Stimulated activated CD8-positive, alpha-beta memory T cell treated with anti-CD3 and anti-CD28 coated beads, Interleukin-4, amount 100 ng/mL, for 24 hours (primary cell): ENCODE measurements at places on chromosomes 3 and 15.

- no peak for DNase-seq
Measured at GRCh38 chr3:37825744-37826400, 35.8 kb upstream of the CTDSPL start.

DNA sequence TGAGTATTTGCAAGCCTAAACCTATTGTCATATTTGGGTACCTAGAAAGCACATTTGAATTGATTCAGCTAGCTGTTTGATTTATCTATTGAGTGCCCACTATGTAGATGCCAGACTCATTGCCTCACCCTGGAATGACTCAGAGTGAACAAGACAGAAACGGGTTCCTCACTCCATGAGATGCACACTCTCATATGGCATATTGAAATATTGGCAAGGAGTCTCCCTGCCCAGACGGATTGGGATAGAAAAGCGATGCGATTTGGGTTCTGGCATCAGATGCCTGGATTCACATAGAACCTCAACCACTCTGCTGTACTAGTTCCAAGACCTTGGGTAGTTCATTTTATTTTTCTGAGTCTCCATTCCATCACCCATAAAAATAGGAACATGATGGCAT lies 22.5 kb downstream of the LRRN1 start:
- DNase-seq: no peak

- no peak for DNase-seq
Measured at GRCh38 chr3:147387291-147387884, 19.0 kb downstream of the ZIC4 start.

DNA sequence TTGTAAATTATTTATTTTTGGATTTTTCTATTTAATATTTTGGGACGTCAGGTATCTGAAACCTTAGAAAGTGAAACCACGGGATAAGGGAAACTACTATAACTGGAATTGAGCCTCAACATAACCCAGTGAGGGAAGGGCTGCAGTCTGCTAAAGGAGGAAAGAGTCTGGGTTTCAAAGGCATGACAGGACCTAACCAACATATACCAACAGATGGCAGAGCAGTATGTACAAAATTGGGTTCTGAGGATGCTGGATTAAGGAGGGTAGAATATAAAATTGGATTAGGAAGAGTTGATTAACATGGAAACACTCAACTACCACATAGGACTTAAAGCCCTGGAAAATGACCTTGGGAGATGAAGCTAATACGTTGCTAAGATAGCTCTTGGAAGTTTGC lies 603.5 kb downstream of the MECOM start:
- DNase-seq: no peak

- no peak for DNase-seq
Measured at GRCh38 chr15:59268852-59269407, 62.3 kb downstream of the LDHAL6B start.

GRCh38 chr15:45641374-45641781 lies 6.5 kb downstream of the SQOR start:
- DNase-seq: no peak

- DNase-seq: no peak
Measured at GRCh38 chr3:187002915-187003314, 72.6 kb downstream of the ST6GAL1 start.

- no peak for DNase-seq
Measured at GRCh38 chr3:134863915-134864314, 68.9 kb downstream of the EPHB1 start.

GRCh38 chr15:60391722-60392315 lies 6.0 kb downstream of the ANXA2 start:
- no peak for DNase-seq

- no peak for DNase-seq
Measured at GRCh38 chr3:101204246-101204645, 116.1 kb downstream of the IMPG2 start.

GRCh38 chr3:19632099-19633074 lies 301.6 kb downstream of the EFHB start:
- no peak for DNase-seq

DNA sequence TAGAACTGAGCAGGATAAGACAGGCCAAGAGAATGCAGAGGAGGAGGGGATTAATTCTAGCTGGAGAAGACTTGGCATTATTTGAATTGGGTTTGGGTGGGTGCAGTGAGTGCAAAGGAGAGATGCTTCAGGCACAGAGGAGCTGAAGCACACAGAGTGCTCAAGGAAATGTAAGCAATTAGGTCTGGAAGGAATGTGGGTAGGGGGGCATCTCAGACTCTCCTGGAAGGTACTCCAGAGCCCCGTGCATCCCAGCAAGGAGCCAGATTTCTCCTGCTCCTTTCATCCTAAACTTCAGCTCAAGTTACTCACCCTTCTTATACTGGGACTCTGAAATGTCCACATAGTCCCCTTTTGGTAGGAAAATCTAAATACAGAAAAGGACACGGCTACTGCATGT lies 143.6 kb upstream of the PFN2 start:
- DNase-seq: no peak

GRCh38 chr15:50307799-50308198 lies 42.3 kb upstream of the HDC start:
- DNase-seq: no peak

- no peak for DNase-seq
Measured at GRCh38 chr15:67931861-67932260, 92.0 kb upstream of the RNU6-1 start.

- no peak for DNase-seq
Measured at GRCh38 chr3:67858492-67858891, 204.1 kb upstream of the SUCLG2 start.

DNA sequence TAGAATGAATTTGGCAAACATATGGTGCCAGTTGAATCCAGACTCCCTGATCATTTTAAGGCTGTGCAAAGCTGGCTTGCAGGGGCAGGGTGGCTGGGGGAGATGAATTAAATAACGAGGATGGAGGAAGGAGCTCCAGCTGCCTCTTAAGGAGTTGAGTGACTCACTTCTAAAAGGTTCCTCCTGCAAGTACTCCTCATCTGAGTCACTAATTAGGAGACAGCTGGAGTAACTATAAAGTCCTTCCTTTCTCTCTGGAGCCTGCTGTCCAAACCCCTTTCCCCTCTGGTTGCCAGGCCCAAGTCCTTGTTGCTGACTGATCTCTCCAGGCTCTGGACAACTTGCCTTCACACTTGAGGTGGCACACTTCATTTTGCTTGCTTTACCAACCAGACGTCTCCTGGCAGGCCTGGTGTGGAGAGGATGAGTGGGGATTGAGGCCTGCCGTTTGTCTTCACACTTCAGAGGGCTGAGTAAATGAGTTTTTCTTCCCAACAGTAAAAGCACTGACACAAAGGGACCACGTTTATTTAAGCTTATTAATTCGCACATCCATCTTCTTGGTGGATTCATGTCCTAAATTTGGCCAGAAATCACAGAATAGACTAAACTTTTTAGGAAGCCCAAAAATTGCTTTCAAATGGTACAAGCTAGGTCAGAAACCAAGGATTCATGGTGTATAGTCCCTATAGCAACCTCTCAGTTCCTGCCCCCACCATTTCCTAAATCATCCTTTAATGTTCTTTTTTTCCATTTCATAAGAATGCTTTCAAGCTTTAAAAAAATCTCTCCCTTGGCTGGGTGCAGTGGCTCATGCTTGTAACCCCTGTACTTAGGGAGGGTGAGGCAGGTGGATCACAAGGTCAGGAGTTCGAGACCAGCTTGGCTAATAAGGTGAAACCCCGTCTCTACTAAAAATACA lies 90.5 kb upstream of the MYRIP start:
- no peak for DNase-seq

DNA sequence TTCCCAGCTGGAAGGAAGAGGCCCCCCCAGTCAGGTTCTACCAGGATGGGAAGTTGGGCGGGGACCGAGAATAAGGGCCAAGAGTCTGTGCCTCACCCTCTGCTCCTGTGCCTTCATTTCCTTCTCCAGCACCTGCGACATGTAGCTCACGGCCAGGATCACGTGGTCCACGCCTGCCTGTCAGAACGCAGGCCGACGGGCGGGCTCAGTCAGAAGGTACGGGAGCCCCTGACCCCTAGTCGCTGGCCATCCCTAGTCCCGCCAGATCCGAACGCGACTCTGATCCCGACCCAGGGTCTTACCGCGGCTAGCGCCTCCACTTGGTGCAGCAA lies 489 bp downstream of the GMPPB start:
- peak; percentile 33 for DNase-seq

DNA sequence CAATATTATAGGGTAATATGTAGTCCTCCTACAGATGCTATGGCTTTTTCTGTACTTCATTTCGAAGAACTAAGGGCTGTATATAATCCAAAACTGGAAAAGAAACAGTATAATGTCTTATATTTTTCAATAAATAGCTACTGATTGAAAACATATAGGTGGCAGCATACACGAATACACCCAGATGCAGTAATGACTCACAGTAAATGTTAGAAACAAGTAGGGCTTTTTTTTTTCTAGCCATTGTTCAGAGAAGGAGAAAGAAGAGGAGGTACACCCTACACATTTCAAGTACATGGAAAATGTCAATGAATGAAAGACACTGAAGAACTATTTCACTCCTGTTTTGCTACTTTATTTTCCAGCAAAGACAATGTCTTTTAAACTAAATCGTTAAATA lies 9.4 kb downstream of the DAZL start:
- DNase-seq: no peak

DNA sequence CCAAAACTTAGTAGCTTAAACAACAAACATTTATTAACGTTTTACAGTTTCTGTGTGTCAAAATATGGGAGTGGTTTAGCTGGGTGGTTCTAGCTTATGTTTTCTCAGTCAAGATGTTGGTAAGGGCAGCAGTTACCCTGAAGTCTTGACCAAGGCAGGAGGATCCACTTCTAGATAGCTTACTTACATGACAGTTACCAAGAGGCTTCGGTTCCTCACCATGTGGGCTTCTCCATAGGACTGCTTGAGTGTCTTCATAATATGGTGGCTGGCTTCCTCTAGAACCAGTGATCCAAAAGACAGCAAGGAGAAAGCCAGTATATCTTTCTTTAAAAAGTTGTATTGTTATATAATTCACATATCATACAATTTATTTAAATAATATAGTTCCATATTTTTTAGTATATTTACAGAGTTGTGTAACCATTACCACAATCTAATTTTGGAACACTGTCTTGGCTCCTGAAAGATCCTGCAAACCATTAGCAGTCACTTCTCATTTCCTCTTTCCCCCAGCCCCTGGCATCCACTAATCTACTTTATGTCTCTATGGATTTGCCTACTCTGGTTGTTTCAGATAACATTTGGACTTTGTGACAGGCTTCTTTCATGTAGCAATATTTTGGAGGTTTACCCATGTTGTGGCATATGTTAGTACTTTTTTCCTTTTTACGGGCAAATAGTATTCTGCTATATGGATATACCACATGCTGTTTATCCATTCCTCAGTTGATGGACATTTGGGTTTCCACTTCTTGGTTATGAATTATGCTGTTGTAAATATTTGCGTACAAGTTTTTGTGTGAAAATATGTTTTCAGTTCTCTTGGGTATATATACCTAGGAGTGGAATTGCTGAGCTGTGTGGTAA lies 33.3 kb downstream of the MAPK6 start:
- DNase-seq: no peak

DNA sequence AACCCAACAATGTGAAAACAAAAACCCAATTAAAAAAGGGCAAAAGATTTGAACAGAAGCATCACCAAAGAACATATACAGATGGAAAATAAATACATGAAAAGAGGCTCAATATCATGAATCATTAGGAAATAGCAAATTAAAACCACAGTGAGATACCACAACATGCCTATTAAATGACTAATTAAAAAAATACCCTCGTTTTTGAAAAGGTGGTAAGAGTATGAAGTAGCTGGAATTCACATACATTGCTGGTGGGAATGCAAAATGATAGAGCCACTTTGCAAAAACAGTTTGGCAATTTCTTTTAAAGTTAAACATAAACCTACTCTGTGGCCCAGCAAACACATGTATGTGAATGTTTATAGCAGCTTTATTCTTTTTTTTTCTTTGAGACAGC lies 75.8 kb downstream of the B3GNT5 start:
- no peak for DNase-seq

DNA sequence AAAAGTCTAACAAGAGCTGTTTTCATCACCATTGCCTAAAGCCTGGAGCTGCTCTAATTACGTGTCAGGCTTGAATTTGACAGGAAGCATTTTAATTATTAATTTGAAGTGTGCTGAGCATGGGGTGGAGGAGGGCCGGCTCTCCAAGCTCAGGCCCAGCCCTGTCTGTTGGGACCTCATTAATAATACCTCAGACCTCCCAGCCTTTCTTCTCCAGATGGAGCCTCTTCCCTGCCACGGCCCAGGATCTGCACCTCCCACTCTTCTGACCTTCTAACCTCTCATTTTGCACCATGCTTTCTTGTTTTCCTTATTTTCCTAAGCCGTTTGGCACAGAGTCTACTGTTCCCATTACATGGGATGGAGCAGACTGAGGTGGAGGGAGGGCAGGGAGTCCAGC lies 30.0 kb downstream of the INSYN1 start:
- DNase-seq: no peak

- DNase-seq: no peak
Measured at GRCh38 chr15:77582763-77583162, 49.9 kb downstream of the LINGO1 start.

DNA sequence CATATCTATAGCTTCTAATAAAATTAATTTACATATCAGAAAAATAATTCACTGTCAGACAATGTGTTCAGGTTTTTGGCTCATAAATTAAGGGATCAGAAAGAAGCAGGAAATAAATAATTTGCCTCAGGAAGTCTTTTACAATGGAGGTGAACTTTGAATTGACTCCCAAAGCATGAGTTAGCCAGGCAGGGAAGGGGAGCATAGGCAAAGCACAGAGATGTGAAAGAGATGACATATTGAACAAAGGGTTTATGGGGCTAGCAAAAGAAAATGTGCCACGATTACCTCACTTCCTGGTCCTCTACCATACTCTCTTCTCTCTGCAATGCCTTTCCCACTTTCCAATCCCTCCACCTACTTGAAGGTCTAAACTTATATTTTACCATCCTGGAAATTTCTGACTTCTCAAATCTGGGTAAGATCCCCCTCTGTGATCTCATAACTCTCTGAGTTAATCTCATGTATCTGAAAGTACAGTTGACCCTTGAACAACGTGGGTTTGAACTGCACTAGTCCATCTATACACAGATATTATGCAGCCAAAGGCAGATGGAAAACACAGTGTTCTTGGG lies 4.1 kb upstream of the HEXA start:
- DNase-seq: no peak

GRCh38 chr15:81191701-81192100 lies 5.0 kb upstream of the IL16 start:
- no peak for DNase-seq

- DNase-seq: no peak
Measured at GRCh38 chr15:92643849-92644815, 11.4 kb downstream of the FAM174B start.

DNA sequence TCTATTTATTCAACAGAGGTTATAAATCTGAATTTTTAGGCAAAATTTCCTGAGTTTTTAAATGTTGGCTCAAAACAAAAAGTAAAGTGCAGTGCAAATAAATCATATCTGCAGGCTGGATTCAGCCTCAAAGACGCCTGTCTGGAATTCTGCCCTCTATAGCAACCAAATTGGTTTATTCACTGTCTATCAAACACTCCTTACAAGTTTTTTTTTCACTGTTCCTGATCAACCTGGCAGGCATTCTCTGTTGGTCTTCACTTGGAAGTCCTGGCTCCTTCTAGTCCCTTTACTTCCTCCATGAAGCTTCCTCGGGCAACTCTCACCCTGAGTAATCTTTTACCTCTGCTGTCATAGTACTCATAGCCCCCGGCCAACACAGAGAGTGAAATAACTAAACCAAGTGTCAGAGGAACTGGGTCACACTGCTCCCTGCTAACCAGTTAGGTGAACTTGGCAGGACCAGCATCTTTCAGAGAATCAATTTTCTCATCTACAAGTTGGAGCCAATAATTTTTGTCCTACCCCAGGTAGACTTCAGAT lies 36.8 kb upstream of the TIPARP start:
- DNase-seq: no peak
